ENCODE measurements at places on chromosomes 1 and 21. TPM values are rescaled to one million over a fixed set of nuclear protein-coding genes. Genes with fewer than 3 reads are reported as not detected.

SYT11 gene
- total RNA-seq: 21.5 TPM

CORT gene
- total RNA-seq: 0.32 TPM

PTPN7 gene
- total RNA-seq: 198 TPM

DSTYK gene
- 15.3 TPM for total RNA-seq

S100A4 gene
- 186 TPM for total RNA-seq

C1QC gene
- not detected for total RNA-seq

TEDDM1 gene
- total RNA-seq: not detected

DMBX1 gene
- total RNA-seq: 0.09 TPM

LAX1 gene
- 12.3 TPM for total RNA-seq

HNRNPU gene
- 304 TPM for total RNA-seq

TMEM82 gene
- total RNA-seq: not detected

BNIPL gene
- total RNA-seq: 0.89 TPM

RGS16 gene
- 36.0 TPM for total RNA-seq

CCDC30 gene
- 2.2 TPM for total RNA-seq

EDN2 gene
- total RNA-seq: not detected

WNT9A gene
- not detected for total RNA-seq

CD1D gene
- not detected for total RNA-seq

PLPPR4 gene
- total RNA-seq: not detected

FNBP1L gene
- 0.86 TPM for total RNA-seq

AADACL4 gene
- not detected for total RNA-seq

RAB42 gene
- 0.21 TPM for total RNA-seq

CFHR1 gene
- not detected for total RNA-seq

LHX8 gene
- total RNA-seq: not detected

PLA2G2C gene
- 0.58 TPM for total RNA-seq

NCMAP gene
- 0.14 TPM for total RNA-seq

TSSK3 gene
- total RNA-seq: 1.2 TPM

TMPRSS15 gene
- not detected for total RNA-seq

FGR gene
- total RNA-seq: 0.68 TPM

OLIG2 gene
- not detected for total RNA-seq

KIF17 gene
- total RNA-seq: 1.0 TPM

COL11A1 gene
- not detected for total RNA-seq

ELOVL1 gene
- total RNA-seq: 53.2 TPM

C1orf210 gene
- not detected for total RNA-seq

U2AF1 gene
- 27.5 TPM for total RNA-seq

BARHL2 gene
- not detected for total RNA-seq

WDR64 gene
- not detected for total RNA-seq
